ENCODE measurements at places on chromosomes 2 and 18.

GRCh38 chr2:46847726-46848412 is 67.7 kb downstream of the MCFD2 start:
- no peak for DNase-seq

- no peak for DNase-seq
Observed at GRCh38 chr2:16137080-16137755, 196.9 kb downstream of the MYCN start.

DNA sequence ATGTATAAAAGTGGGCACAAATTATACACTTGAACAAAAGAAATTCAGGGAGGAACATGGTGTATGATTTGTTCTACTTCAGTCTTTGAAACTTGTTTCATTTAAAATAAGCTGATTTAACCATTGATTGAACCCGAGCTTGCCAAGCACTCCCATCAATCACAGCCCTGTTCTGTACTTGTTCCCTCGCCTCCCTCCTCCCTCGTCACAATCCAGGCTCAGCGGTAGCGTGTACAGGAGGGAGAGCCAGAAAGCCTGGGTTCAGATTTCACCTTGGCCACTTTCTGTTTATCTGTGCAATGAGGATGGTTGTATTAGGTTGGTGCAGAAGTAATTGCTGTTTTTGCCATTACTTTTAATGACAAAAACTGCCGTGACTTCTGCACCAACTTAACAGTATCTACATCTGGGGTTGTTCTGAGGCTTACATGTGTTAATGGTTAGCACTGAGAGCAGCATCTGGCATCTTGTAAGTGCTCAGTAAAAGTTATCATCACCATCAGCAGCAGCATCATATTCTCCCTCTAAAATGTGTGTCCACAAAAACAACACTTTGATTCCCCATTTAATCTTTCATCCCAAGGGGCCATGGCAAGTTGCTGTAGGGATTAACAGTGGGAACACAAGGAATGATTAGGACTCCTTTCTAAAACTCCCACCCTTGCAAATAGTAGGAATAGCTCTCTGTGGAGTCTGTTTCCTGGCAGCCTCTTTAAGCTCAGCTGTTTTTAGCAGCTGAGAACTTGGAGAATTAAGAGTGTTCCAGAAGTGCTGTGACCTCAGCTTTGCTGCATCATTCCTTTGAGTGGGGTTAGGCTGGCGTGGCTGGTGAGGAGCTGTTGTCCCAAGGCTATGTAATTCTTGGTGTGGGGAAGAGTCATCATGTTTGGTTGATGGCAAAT is 4.7 kb downstream of the DPYSL5 start:
- no peak for DNase-seq

- no peak for DNase-seq
Observed at GRCh38 chr2:237143676-237144440, 58.2 kb downstream of the COPS8 start.

DNA sequence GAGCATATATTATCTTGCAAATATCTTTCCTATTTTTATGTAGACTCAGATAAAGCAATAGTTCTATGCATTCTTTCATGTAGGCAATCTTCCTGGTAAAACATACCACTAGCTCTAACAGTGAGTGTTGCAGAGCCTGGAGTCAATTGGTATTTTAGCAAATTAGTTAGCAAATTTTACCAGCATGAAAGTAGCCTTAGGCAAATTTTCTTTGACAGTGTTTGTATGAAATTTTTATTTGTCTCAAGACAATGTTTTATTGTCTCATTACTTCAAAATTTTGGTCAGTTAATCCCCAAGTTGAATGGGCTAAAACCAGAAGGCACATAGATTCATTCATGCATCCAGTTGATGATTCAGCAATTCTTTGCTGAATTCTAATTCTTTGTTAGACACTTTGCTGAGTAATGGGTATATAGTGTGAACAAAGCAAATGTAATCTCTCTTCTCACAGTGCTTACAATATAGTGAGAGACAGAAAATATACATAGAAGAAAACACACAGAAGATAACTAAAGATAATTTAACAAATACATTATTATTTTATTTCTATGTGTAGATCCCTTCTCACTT is 27.1 kb downstream of the SLC38A11 start:
- DNase-seq, result no peak

DNA sequence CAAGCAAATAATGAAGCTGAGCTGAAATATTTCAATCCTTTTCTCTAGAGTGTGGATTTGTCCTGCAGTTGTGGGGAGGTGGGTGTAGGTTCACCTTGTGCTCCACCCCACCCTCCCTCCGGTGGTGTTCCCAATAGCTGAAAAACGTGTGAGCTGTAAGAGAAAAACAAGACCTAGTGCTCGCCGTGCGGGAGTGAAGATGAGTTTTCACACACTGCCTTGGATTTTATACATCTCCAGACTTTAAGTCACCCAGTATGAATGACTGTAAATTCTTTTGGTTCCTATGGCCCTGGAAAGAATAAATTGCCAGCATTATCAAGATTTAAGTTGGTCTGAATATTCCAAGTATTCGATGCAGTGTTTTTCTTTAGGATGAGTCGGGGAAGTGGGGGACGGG is 1.9 kb upstream of the SOX11 start:
- no peak for DNase-seq

- DNase-seq, result no peak
Observed at GRCh38 chr2:208097313-208097712, 27.0 kb downstream of the CRYGD start.

DNA sequence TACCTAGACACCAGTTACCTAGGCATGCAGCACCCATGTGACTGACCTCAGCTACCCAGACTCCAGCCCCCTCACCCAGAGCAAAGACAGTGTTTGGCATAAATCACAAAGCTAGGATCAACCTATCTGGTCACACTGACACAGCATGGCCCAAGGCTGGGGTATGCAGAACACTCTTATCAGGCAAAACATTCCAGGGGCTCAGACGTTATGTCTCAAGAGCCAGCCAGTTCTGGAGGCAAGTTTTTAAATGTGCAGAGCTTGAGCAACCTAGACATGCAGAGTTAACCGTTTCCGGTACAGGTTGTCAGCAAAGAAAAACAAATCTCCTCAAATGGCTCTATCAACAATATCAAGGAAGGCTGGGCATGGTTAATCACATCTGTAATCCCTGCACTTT is 92.8 kb downstream of the AP1S3 start:
- no peak for DNase-seq

GRCh38 chr2:187168720-187169713 is 279.0 kb downstream of the CALCRL start:
- DNase-seq, result no peak

- DNase-seq, result no peak
Observed at GRCh38 chr2:238948765-238949641, 101.1 kb downstream of the TWIST2 start.

- DNase-seq, result no peak
Observed at GRCh38 chr18:6683112-6683876, 46.2 kb upstream of the ARHGAP28 start.

GRCh38 chr2:135676031-135676430 is 65.6 kb upstream of the UBXN4 start:
- DNase-seq, result no peak

- no peak for DNase-seq
Observed at GRCh38 chr2:85811180-85812093, 57.6 kb downstream of the ATOH8 start.

DNA sequence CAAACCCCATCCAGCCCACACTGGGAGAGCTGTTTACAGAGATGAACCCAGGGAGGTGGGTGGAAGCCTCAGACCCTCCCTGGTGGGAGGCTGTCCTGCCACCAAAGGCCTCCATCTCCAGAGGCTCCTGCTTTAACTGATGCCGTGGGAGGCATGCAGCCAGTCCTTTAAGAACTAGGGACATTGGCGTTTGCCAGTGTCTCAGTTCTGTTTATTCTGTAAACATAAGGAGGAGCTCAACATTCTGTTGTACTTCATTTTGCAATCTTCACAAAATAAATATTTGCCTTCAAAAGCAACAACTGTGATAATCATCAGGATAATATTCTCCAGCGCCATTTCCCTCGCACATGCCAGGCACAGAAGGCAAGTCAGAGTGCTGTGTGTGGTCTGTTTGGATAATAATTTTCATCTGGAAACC is 6.8 kb downstream of the EDAR start:
- no peak for DNase-seq

DNA sequence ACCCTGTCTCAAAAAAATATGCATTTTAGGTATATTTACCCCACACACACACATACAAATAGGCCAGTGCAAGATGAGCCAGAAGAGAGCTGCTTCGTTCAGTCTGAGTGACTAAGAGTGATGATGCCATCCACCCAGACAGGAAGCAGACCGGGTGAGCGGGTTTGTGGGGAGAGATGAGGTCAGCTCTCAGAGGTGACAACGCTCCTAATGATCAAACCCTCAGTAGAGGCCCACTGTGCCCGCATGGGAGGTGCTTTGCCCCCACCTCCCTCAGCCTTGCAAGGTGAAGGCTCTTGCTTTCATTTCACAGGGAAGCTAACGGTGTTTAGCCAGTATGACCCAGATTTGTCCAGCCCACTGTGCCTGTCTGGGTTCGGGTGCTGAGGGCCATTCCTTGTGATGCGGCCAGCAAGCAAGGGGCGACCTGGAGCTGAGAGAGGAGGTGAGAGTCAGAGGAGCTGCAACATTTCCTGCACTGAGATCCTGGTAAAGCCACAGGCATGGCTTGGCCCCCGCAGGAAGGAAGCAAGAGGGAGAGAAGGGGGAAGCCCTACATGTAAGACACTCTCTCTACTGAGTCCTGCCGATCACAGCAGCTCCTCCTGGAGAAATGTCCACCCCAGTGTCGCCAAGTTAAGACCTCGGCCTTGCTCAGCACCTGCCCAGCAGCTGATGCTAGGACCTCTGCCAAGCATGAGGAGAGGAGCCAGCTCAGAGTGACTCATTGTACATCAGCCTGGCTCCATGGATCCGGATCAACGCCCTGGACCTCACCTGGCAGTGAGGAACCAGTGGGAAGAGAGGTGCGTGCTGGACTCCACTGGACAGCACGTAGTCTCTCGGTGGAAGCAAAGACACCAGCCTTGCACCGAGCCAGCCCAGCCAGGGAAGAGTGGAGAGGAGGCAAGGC is 37.0 kb downstream of the NIFK start:
- DNase-seq, result peak; percentile 73
